ENCODE measurements at places on chromosomes 3 and 15.

- no peak for DNase-seq
Observed at GRCh38 chr15:64050281-64051092, 4.2 kb upstream of the DAPK2 start.

DNA sequence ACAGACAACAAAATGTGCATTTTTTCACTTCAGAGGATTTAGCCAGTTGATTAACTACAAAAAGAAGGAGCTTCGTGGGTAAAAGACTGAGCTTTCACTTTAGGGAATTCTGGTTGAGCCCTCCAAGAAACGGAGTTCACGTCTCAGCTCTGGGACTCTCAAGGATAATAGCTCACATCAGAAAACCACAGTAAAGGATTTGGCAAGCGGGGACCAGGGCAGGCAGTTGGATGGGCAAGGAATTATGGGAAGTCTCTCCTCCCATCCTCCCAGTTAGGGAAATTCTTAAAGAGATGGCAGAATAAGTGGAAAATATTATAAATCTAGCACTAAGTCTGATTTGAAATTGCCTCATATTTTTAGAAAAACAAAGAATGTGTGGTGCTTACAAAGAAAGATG is 188.3 kb upstream of the EOMES start:
- DNase-seq: no peak

DNA sequence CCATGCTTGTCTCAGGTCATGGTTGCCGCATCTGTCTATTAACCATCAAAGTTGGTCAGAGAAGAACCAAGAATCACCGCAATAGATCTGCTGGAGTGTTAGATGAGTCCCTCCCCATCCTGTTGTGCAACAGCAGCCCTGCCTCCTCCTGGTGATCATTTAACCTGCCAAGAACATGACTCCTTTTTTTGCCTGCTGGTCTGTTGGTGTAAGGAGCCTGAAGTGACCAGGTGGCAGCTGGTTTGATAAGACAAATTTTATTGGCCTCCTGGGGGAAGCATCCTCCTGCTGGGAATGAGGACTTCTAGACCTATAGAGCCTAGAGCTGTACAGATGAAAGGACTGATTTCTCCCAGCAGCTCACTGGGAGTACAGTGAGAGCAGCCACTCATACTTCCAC is 43.5 kb upstream of the RAF1 start:
- DNase-seq: no peak

DNA sequence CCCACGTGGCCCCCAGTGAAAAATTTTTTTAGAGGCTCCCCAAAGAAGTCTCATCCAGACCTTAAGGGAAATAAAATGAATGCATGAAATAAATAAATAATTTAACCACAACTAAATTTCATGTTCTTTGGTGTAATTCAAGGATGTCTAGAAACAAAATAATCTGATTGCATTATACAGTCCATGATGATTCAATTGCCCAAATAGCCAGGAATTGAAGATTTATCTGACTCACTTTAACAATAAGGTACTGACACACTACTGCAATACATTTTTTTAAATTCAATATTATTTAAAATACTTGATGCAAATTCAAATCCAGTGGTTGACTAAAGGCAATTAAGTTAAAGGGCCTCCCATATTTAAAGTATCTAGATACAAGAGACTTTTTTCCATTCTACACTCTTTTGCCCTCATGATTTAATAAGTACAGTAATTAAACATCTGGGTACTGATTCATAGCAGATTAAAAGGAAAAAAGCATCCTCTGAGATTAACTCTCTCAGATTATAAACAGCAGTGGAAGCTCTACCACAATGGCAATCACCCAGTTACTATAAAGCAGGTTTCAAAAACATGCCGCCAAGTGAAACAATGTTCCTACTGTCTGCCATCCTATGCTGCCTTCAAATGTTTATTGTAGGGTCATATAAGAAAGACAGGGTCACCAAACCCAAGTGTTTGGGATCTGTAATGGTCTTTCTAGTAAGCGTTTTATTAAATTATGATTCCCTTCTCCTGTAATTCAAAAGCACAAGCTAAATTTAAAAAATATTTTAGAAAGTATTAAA is 9.9 kb downstream of the UQCC5 start:
- no peak for DNase-seq

- DNase-seq: no peak
Observed at GRCh38 chr3:89067736-89068135, 39.7 kb upstream of the EPHA3 start.

- DNase-seq: no peak
Observed at GRCh38 chr3:53171064-53171418, 10.0 kb downstream of the PRKCD start.

DNA sequence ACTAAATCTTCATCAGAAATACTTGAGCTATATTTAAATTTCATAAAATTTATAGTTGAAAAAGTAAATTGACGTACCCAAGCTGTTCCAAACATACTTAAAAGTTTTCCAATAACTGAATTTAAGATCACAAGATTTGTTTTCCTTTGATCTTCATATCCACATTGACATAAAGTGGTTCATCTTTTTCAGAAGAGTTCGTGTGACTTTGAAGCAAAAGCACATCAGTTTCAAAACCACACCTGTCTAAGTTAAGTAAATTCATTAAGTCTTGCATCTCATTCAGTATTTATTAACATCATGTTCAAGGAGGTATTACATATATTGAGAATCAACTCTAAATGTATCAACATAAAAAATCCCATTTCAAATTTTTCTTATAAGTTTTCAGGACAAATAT is 79.5 kb downstream of the BFSP2 start:
- DNase-seq: no peak

DNA sequence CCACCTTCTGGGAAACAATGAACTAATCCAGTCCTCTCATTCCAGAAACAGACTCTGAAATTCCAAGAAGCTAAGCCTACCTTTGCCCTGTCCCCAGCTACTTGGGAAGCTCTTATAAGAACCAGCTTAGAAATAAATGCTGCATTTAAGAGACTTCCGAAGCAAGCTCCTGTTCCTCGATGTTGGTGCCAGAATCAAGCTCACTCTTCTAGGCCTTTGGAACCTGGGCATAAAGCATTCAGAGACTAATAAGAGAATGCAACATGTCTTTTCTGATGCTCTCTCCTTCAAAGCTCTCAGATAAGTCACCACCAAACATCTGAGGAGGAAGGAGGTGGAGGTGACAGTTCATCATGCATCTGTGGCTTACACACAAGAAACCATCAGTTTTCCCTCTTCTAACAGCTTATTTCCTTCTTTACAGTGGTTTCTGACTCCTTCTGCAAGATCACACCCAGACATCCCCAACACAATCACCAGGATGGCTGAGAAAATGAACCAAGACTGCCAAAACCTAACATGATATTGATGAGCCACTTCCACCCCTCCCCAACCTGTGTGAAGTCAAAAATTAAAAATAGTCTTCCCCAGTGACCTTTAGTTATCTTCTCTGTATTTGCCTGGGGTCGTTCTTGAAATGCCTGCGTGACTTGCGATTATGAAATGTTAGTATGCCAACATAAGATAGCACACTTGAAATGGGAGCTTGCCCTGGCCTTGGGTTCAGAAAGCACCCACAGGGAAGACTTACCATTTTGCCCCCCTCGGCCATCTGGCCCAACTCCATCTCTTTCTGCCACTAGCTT is 11.5 kb downstream of the ARHGEF3 start:
- no peak for DNase-seq

- DNase-seq: no peak
Observed at GRCh38 chr3:148863814-148864213, 1.3 kb upstream of the CPA3 start.

DNA sequence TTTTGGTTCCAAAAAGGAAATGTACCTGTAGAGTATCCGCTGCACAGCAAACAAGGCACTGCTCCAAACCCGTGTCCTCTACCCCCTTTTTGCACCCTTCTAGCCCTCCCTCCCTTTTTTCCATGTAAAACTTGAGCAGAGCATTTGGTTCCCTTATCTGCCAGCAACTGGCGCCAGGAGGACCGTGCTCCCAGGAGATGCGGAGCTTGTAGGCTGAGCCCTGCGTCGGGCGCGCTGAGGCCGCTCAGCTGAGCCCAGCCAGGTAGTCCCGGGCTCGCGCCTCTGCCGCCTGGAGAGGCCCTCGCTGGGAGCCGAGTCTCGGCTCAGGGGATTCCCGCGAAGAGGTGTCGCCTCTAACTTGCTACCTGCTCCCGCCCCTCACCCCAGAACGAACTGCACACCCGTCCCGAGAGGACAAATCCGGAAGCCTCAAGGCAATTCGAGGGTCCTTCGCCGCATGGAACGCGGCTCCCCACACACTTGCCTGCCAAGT is 575 bp downstream of the TRPM7 start:
- DNase-seq: peak; percentile 57

GRCh38 chr15:91268510-91268909 is 168.5 kb downstream of the SV2B start:
- no peak for DNase-seq

DNA sequence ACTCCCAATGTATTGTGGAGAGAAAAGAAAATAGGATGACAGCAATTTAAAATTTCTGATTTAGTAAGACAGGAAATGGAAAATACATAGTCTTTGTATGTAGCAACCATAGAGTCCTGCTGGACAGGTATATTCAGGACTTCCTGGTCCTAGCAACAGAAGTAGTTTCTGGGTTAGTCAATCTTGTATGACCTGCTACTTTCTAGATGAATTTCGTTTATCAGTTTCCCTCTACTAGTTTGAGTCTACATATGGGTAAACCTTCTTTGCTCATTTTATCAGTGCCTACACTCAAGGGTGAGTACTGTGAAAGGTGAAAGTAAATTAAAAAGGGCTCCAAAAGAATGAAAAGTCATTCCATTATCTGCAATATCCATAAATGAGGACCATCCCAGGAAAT is 309.8 kb downstream of the UNC13C start:
- no peak for DNase-seq

GRCh38 chr3:193998123-193998448 is 137.9 kb upstream of the HES1 start:
- DNase-seq: no peak

DNA sequence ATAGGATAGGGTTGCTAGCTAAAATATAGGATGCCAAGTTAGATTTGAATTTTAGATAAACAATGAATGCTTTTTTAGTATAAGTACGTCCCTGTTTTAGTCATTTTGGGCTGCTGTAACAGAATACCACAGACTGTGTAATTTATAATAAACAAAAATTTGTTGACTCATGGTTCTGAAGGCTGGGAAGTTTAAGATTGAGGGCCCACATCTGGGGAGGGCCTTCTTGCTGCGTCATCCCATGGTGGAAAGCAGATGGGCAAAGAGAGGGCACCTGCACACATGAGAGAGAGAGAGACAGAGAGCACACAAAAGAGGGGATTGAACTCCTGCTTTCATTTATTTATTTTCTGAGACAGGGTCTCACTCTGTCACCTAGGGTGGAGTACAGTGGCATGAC is 246.5 kb downstream of the EPHB1 start:
- DNase-seq: no peak

- DNase-seq: peak; percentile 30
Observed at GRCh38 chr3:43855674-43856299, 165.0 kb downstream of the ABHD5 start.

GRCh38 chr15:91849749-91850161 is 3.8 kb upstream of the SLCO3A1 start:
- DNase-seq: no peak

DNA sequence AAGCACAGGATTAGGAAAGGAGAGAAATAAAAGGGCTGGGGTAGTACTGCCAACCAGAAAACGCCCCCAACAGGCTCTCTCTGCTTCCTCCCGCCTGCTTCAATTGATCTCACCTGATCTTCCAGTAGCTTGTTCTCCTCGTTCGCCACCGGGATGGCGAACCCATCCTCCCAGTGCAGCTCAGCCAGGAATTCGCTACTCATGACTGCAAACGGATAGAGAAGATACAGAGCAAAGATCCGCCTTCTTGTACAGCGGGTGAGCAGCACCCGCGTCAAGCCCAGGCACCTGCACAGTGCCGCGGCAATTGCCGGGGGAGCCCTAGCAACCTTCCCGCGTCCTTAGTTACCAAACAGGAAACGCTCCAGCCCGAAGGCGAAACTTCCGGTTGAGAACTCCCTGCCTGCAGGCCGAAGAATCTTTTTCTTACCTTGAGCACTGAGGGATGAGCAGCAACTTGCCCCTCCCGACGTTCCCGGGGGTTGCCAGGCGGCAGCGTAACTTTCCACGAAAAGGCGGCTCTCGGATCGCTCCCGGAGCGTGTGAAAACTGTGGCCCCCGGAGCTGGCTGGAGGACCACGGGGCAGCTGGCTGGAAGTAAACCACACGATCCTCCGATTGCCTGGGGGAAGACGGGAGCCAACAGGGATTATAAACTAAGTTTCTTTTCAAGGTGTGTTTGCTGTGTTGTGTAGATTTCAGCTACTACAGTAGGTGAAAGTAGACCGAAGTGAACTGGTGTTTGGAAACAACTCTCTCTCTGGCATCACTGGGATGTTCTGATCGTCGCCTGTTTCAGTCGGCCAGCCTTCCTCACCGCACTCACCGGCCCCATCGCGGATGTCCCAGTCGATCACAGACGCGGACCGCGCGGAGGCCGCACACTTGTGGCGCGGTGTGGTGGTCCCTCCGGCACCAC is at the start of gene CCDC39:
CCDC39 (minus strand) TSS at position 312 of the 919 bp plus-strand sequence; CDS start at position 203, 109 bp downstream.
- peak; percentile 44 for DNase-seq

DNA sequence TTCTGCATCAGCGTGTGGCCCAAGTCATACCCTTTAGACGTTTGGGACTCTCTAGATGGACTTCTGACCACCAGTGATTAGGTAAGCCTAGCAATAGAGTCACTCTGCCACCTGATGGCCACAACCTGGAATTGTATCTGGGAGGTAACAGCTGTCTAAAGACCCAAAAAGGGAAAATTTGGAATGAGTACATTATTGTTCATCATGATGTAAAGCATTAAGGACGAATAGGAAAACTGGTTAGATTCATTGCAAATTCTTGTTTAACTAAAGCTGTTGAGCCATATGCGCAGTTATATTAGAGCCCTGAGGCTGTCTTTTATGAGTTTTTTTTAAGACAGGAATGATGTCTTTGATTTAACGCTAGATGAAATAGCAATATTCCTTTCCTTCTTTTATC is 63.6 kb downstream of the FAM81A start:
- no peak for DNase-seq

DNA sequence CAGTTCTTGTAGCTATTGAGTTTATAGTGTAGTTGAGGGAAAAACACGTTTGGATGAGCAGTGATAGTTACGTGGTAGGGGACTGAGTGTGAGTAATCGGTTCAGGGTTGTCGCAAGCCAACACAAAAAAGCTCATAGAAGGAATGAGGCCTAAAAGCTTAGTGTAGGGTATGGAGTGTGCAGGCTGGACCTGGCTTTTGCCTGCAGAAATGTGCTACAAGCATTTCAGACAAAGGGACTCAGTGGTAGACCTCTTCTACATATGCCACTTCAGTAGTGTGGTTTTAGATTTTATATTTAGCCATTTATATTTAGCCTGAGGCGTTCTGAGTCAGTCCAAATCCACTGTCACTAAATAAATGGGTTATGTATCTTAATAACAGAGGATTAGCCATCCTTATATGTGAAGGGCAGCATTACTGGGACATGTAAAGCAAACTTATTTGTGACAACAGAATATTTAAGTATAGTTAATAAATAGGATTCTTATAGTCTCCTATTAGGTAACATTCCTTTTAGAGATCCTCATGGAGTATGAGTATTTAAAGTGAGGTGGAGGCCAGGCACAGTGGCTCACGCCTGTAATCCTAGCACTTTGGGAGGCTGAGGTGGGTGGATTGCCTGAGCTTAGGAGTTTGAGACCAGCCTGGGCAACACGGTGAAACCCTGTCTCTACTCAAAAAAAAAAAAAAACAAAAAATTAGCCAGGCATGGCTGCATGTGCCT is 21.8 kb downstream of the ATP2C1 start:
- DNase-seq: no peak

GRCh38 chr3:179970746-179971145 is 66.0 kb downstream of the PEX5L start:
- DNase-seq: no peak

All from heart right ventricle (tissue), 16 donors.